ENCODE measurements at places on chromosomes 6 and 20.

- peak; percentile 55 for DNase-seq
Observed at GRCh38 chr6:113857556-113858479, 673 bp downstream of the MARCKS start.

GRCh38 chr6:111918825-111919224, 45.6 kb upstream of the FYN start:
- DNase-seq: peak; percentile 53

DNA sequence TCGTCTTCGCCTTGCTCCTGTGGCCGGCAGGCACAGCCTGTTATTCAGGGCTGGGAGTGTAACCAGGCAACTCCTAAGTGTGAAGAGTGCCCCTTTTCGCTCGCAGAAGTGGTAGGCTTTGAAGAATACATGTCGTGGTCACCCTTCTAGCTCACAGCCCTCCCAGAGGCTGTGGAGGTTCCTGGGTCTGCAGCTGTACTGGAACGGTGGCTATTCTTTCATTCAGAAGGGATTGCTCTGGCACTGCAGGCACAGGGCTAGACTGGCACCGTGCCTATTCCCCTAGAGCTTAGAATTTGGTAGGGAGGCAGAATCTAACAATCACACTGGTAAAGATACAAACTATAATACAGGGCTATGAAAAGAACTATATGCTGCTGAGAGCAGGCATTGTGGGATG, 1.1 kb upstream of the SRSF12 start:
- DNase-seq: no peak

GRCh38 chr20:48627737-48628128, 200.1 kb downstream of the PREX1 start:
- no peak for DNase-seq

DNA sequence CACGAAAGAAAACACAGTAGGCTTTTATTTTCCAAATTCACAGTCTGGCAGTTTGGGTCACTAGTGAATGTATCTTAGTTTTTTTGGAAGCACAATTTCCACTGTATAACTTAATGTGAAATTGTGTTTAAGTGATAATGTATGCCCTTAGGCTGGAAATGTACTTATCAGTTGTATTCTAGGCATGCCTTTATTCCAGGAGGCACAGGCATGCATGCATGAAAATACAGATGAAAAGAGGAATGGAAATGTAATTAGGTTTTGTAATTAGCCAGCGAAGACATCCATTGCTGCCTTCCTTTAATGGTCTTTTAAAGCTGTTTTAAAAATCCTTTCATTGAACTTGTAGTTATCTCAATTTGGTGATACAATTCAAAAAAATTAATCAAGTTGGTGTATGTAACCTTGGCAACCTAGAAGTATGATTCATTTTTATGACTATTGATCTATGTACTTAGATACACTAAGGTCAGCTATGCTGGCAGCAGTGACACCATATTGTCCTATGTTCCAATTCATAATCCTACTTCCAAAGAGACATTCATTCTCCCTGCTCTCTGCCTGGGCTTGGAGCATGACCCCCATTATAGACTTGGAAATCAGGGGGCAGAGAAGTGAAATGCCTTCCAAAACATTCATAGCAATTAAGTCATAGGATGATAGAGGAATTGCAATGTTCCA, 73.1 kb downstream of the SNAP25 start:
- no peak for DNase-seq

- DNase-seq: no peak
Observed at GRCh38 chr6:14524319-14524718, 406.7 kb downstream of the CD83 start.

DNA sequence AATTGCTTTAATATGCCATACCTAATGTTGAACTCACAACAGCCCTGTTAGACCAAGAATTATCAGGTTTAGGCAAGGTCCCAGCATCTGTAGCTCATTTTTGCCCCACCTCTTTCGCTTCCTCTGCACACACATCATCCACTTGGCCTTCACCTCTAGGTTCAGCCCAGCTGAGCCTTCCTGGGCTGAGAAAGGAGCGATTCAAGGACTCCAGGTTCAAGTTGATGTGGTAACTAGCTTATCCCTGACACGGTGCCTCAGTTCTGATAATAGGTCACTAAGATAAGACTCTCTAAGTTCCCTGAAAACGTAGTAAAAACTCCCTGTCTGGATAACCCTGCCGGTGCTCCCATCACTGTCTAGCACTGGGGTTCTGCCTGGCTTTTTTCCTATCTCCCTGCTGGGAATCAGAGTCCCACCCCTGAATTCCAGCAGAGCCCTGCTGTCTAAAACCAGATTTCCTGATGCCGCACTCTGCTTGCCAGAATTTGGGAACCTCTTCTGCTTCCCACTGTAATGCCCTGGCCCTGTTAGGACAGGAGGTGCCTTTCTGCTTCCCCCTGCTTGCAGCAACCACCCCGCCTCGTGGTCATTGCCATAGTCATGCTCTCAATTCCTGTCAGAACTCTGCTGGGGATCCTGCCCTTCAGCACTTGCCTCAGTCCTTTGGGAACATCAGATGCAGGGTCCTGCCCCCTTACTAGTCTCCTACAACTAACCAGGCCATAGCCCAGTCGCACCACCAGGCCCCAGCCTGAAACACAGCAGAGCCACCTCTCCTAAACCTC, 47.6 kb downstream of the ALDH8A1 start:
- DNase-seq: no peak

DNA sequence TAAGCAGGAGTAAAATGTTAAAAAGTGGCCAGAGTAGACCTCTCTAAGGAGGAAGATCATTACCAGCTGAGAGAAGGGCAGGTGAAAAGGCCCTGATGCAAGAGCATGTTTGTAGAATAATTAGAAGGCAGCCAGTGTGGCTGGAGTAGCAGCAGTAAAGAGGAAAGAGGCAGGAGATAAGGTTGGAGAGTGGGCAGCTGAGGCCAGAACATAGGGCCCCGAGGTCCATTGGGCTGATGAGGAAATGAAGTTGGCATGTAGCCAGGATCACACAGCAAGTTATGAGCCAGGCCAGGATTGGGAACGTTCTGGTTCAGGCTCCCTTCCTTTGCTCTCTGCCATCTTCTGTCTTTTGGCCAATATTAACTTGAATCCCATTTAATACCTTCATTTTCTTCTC, 51.6 kb downstream of the RALY start:
- DNase-seq: peak; percentile 31

DNA sequence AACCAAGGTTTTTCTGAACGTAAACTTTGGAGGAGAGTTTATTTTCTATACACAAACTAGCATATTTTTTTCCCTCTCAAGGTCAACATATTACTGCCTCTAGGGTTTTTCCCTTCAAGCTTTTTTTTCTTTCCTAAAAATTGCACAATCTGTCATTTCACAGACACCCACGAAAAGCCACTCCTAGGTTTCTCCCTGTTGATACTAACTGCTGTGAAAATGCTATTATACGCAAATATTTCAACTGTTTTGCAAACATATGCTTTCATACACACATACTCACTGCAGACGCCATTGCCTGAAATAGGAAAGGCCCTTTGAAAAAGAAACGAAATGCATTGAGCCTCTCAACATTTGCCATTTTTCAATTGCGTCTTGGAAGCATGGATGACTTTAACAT, 333.0 kb downstream of the CD83 start:
- DNase-seq: no peak

DNA sequence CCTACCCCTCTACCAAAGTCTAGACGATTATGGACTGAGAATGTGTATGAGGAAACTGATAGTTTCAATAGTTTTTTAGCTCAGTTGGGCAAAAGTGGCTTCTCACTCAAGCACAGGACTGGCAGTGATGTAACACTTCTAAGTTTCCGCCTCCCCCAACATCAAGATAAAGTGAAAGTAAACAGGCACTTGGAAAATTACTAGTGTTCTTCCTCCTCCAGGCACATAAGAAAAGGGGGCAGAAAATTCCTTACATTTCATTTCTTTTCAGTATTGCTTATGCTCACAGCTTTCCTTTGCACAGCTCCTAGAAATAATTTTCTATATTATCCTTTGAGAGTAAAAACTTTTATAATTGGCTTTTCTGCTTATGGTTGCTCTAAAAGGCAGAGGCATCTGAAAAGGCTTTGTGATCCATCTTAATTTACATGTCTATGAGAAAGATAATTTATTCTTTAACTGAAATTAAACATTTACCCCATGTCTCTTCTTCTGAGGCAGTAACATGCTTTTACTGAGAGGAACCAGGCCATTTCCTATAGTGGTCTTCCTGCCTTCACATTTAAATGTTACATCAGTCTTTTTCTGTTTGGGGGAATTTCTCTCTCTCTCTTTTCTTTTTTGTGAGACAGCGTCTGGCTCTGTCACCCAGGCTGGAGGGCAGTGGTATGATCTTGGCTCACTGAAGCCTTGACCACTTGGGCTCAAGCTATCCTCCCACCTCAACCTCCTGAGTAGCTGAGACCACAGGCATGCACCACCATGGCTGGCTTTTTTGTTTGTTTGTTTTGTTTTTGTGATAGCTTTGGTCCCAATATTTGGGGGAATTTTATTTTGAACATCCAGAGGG, 65.0 kb upstream of the EEF1A1 start:
- peak; percentile 91 for DNase-seq

DNA sequence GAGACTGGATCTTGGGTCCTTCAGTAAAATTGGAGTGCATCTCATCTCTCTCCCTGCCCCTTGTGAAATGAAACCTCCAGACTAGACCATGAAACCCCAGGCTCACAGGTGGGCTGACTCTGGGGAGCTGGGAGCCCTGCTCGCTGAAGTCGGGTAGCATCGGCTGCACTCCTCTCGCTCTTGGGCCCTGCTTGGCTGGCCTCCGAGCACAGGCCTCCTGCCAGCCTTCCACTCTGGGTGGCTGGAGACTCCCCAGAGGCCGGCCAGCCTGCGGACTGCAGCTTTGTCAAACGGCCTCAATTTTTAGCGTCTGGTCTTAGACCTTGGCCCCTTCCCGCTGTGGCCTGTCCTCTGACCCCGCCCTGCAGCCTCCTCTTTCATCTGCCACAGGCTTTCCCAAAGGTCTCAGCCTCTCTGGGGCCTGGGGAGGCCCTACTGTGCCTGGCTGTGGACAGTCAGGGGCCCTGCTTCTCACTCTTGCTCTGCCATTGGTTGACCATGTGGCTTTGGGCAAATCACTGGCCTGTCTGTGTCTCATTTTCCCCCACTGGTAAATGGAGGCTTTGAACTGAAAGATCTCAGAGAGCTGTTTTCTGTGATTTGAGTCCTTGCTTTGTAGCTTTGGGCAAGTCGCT, 45.1 kb downstream of the SRC start:
- DNase-seq: no peak

Measured in iris pigment epithelial cell (primary cell).